ENCODE measurements at places on chromosomes 7 and 10.

DNA sequence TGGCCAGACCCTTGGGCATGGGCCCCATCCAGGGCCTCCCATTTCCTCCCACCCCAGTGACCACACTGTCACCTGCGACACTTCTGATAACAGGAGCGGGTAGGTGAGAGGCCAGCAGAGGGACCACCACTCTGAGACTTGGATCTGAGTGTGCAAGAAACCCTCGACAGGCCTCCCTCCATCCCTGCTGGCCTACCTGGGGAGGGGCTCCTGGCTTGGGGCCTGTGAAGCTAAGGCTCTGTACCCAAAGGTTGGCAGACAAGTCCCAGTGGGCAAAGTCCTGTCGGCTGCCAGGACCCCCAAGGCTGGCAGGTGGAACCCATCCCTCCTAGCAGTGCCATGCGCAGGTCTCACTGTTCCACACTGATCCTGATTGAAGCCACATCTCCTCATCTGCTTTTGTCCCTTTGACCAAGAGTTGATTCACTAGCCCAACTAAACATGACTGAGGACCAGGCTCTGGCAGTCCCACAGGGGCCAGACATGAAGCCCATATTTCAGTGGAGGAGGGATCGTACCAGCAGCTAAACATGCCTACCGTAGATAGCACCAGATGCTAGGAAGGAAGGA, 1.2 kb upstream of the PGAM2 start:
- DNase-seq = no peak

DNA sequence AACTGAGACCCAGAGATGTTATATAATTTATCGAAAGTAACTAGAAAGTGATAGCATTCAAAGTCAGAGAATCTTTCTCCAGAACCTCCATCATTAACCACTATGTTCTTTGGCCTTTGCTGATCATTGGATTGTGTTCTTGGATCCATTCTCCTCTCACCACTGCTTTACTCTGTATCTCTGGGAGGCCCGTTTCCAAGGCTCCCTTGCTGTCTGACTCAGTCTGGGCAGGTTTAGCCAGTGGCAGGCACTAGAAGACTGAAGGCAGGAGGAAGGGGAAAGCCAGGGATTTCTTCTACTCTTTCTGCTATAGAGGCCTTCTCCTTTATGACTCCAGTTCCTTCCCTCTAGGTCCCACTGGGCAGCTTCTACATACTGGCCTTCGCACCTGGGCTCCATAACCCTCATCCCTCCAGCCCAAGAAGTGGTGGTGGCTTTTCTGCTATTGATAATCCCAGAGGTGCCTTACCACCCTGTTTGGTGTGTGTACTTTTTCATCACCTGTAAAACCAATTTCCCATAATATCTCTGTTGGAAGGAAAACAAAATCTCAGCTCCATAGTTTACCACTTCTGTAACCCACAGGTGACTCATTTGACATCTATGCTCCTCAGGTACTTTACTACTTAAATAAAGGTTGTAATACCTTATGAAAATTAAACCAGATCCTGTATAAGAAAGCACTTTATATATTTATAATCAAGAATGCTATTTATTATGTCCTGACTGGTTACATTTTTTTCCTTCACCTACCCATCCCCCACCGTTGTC, 36.0 kb downstream of the BCAP29 start:
- DNase-seq = no peak

DNA sequence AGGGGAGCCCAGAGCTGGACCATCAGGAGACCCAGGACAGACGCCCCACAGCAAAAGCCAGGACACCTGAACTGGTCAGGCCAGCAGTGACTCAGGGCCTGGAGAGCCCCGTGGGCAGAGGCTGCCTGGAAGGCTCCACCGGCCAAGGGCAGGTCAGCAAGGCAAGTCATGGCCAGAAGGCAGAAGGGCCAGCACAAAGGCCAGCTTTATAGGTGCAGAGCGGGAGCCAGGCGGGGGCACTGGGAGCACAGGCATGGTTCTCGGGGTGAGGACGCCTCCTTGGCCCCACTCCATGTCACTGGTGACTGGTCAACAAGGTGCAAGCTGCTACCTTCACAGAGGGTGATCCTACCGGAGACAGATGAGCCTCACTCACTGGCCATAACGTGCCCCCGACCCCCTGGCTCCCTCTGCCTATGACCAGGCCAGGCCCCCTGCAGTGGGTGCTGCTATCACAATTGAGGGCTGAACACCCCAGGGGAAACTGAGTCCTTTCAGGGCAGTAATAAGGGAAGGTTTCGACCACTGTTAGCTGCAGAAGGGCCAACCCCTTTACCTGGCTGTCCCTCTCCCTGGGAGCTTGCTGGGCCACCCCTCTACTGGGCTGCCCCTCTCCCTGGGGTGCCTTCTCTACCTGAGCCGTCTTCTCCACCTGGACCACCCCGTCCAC, 317.4 kb downstream of the PTPRN2 start:
- DNase-seq = no peak

DNA sequence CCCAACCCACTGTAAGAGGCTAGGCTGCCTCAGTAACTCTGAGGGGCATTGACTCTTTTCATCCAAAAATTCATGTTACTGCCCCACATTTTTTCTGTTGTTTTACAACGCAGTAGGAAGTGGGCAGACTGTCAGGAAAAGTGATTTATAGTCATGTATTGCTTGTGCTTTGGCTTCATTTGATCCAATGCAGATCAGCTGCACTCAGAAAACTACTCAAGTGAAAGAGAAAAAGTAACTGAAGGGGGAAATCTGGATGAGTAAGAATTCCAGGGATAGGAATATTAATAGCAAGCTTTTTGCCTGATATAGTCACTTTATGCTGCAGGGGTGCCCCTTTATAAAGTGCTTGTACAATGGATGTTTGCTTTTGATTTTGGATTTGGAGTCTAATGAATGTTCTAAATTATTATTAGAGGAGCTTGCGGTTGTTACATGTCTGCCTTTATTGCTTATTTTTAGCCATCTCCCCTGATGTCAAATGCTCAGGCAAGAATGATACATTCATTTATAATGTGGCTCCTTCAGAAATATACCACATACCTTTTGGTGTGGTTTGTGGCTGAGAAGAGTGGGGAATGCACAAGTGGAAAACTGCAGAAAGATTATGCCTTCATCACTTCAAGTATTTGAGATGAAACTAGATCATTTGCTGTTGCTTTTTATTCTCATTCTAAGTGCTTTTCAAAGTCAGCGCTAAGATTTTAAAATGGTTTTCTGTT, 86.1 kb downstream of the EGFR start:
- no peak for DNase-seq
